ENCODE measurements at places on chromosomes 3 and 15.

GRCh38 chr3:143726727-143727126, 121.5 kb downstream of the SLC9A9 start:
- no peak for DNase-seq

DNA sequence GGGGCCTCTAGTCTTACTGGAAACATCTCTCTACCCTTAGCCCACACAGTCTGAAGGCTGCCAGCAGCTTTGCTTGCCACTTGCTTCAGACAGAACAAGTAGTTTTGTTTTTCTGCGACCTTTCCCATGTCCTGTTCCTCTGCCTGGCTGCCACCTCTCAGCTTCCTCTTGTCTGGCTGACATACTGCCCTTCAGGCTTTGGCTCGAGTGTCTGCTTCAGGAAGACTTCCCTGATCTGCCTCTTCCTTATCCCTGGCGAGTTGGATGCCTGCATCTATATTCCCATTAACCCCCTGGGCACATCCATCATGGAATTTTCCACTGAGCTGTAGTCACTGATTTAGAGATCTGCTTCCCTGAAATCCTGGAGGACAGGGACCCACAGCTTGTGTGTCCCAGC, 25.1 kb upstream of the CPNE9 start:
- no peak for DNase-seq

DNA sequence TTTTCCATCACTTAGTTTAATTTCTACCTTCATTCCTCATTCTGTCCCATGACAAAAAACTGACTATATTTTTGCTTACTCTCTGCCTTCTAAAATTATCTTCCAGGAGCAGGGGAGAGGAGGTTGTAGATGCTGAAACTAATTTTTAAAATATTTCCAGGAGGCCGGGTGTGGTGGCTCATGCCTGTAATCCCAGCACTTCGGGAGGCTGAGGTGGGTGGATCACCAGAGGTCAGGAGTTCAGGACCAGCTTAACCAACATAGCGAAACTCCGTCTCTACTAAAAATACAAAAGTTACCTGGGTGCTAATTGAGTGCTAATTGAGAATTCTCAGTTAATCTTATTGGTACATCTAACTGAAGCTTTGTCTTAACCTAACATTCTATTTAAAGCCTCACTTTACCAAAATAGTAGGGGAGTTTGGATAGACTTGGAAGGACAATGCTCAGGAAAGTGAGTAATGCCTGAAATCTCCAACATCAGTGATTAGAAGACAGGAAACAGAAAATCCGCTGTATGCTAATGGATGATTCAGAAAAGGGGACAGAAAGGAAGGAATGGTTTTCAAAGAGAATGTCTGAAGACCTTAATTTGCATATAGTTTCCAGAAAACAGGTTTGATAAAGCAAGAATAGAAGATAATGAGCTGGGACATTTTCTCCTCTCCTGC, 336.1 kb downstream of the GBE1 start:
- no peak for DNase-seq

DNA sequence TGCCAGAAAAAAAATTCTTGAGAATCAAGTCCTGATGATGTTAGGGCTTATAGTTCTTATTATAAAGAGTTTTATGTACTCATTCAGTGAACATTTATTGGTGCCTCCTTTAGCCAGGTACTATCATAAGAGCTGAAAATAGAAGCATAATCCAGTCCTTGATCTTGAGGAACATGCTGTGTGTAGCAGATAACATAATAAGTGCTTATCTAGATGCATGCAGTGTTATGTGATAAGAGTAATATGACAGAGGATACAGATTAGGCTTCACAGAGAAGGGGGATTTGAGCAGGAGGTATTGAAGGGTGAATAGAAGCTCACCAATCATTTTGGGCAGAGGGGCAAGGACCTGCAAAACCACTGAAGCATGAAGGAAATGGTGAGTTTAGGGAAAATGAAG, 1.1 kb downstream of the CCR2 start:
- DNase-seq: no peak

DNA sequence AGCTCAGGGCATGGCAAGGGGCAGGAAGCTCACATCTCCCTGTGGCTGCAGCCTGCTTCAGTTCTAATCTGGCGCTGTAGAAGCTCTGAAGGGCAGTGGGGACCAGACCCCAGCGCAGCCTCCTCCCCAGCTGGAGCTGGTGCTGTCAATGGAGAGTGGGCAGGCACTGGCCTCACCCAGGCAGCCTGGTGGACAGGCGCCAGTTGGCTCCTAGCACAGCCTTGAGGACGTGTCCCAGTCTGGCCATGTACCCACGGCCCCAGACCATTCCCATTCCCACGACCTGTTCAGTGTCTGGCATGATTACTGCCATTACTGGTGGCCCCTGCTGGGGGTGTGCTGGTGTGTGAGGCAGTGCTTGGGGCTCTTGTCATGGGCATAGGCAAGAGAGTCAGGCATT, 16.3 kb downstream of the TYRO3 start:
- no peak for DNase-seq

DNA sequence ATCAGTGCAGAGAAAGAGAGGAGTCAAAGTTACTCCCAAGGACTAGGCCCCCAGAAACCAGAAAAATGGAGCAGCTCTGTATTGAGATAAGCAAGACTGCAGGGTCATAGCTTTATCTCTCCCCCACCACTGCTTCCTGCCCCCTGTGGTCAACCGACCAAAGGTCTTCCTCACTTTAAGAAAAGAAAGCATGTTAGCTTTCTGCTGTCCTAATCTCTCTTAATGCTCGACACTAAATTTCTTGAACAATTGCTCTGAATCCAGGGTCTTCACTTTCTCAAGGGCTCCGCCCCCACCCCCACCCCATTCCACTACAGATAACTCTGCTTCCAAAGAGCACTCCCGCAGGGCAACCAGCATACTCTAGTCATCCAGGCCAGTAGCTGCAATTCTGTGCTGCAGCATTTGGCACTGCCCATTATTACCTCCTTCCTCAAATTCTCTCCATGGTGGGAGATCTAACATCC, 31.9 kb downstream of the TNIK start:
- DNase-seq: no peak

DNA sequence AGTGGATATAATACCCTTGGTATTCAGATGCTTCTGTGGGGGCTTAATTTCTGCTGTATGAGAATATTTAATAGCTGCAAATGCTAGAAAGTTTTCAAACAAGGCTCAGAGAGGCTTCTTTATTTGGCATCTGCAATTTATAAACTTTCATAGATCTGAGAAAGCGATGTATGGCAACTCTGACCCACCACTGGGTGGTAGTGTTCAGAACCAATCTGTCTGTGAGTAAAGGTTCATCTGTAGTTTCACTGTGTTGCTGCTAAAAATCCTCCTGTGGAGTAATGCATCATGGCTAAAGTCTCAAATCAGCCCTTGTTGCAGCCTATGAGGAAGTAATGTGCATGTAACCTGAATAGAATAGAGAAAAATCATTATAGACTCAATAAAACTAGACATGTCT, 47.4 kb downstream of the CLSTN2 start:
- DNase-seq: no peak

DNA sequence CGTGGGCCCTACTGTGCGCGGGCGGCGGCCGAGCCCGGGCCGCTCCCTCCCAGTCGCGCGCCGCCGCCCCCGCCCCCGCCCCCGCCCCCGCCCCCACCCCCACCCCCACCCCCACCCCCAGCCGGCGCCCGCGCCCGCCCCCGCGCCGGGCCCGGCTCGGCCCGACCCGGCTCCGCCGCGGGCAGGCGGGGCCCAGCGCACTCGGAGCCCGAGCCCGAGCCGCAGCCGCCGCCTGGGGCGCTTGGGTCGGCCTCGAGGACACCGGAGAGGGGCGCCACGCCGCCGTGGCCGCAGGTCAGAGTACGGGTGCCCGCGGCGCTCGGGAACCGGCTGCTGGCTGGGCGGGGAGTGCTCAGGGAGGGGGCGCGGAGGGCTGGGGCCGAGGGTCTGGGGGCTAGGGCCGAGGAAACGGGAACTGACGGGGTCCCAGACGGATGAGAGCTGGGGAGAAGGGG, 1.1 kb upstream of the PPARG start:
- no peak for DNase-seq

- DNase-seq: no peak
These were observed 50.2 kb downstream of the EPHA3 start for GRCh38 chr3:89157575-89157974.

GRCh38 chr3:48915296-48915695, 3.3 kb upstream of the ARIH2 start:
- no peak for DNase-seq

GRCh38 chr15:64001148-64001547, 45.1 kb downstream of the DAPK2 start:
- DNase-seq: no peak

DNA sequence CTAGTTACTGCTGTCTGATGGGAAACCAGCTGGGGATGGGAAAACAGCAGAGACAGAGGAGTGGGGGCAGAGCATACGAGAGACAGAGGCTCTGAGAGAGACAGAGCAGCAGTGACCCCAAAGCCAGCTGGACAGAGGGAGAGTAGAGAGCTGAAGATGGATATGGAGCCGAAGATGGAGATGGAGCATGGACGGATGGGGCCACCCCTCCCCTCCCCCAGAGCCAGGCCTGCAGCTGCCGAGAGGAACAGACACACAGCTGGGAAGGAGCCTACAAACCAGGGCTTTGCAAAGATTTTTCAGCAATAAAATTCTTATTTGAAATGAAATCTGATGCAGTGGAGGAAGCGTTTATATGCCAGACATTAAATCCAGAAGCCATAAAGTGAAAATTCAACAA, 167.6 kb upstream of the LINGO1 start:
- DNase-seq: no peak

DNA sequence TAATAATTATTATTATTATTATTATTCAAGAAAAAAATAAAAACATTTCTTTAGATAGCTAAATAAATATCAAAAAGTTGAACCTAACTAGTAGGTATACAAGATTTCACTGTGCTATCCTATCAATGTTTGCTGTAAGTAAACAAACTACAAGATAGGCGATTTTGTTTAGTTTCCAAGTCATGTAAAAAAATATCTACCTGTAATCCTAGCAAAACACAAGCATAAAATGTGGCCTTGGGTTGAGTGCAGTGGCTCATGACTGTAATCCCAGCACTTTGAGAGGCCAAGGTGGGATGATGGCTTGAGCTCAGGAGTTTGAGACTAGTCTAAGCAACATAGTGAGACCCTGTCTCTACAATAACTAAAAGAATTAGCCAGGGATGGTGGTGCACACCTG, 71.6 kb upstream of the CSPG5 start:
- DNase-seq: no peak

- no peak for DNase-seq
These were observed 15.6 kb downstream of the IQCB1 start for GRCh38 chr3:121819236-121819635.

DNA sequence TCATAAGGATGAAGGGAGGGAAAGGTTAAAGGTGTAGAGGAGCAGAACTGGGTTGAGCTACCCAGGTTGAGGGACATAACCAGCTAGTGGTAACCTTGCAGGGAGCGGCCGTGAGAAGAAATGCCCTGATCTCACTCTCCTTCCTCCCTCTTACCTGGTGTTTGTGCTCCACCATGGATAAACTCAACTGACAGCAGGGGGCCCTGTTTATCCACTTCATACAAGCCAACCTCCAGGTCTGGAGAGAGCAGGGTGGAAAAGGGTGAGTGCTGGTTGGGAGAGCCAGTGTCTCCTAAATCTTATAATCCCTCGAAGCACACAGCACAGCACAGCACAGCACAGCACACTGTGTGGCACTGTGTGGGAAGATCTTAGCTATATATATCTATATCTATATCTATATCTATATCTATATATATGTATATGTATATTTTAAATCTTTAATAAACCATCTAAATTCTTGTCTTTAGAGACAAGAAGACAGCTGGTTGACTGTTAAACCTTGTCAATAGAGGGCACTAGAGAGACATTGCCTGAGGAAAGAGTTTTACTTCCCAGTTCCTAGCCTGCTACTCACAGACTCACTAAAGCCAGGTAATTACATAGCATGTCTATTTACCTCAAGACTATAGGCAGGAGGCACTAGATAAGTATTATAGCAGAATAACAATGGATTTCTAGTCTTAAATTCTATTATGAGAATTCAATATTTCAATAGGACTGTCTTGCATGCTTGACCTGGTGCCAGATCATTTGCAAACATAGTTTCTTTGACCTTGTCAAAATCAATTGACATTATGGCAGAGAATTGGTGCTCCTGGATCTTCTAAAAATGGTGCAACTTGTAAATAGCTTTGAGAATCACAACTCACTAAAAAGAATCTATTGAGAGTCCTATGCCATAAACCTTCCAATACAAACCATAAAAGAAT, 21.7 kb upstream of the FMN1 start:
- DNase-seq: no peak

DNA sequence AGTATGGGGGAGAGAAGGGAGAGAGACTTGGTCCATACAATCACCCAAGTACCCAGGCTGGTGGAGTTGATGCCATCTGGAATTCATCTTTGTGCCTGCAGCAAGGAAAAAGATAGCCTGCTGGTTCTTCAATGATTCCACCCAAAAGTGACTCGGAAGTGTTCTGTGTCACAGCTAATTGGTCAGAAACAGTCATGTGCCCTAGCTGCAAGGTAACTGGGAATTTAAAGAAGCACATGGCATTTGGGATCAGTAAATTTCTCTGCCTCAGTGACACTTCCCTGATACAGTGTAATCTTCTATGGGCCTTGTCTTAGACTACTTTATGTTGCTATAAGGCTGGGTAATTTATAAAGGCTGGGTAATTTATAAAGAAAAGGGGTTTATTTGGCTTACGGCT, 17.5 kb downstream of the TLNRD1 start:
- DNase-seq: no peak

GRCh38 chr15:84725001-84725491, 9.1 kb upstream of the SEC11A start:
- no peak for DNase-seq

- no peak for DNase-seq
These were observed 54.7 kb upstream of the TRAK1 start for GRCh38 chr3:42036483-42036823.

GRCh38 chr3:126498929-126499328, 18.6 kb downstream of the UROC1 start:
- DNase-seq: no peak

DNA sequence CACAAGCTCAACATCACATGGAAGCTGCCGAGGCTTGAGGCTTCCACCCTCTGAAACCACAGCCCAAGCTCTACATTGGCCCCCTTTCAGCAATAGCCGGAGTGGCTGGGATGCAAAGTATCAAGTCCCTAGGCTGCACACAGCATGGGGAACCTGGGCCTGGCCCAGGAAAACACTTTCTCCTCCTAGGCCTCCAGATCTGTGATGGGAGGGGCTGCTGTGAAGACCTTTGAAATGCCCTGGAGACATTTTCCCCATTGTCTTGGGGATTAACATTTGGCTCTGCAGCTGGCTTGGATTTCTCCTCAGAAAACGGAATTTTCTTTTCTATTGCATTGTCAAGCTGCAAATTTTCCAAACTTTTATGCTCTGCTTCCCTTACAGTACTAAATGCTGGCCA, 18.2 kb downstream of the HRG start:
- no peak for DNase-seq

GRCh38 chr3:52705438-52705687, 228 bp downstream of the GLT8D1 start:
- no peak for DNase-seq

DNA sequence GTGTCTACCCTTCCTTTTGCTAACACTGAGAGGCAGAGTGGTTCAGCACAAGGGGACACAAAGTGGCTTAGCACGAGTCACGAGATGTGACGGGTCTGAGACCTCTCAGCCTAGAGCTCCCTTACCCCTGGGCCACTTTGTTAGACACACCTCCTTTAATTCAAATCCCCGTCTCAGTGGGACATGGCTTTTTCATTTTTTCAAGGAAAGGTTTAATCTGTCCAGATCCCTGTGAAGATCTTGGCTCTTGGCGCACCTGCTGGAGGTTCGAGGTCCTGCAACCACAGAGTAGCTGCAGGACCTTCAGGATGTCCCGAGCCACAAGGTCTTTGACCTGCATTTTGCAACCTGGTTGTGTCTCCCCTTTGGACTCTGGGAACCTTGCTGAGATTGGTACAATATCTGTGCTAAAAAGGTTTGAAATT, 52.0 kb downstream of the LPP start:
- no peak for DNase-seq

All from retina (tissue), 1 donor.